ENCODE measurements at places on chromosomes 7 and 10.

GRCh38 chr10:47311932-47312662 lies 10.2 kb upstream of the GDF2 start:
- no peak for DNase-seq

GRCh38 chr10:61919646-61920215 lies 18.2 kb downstream of the ARID5B start:
- DNase-seq = no peak

GRCh38 chr10:122508021-122508420 lies 46.7 kb downstream of the HTRA1 start:
- DNase-seq = no peak

- no peak for DNase-seq
These were observed 90.5 kb downstream of the CDC14C start for GRCh38 chr7:49014870-49015269.

DNA sequence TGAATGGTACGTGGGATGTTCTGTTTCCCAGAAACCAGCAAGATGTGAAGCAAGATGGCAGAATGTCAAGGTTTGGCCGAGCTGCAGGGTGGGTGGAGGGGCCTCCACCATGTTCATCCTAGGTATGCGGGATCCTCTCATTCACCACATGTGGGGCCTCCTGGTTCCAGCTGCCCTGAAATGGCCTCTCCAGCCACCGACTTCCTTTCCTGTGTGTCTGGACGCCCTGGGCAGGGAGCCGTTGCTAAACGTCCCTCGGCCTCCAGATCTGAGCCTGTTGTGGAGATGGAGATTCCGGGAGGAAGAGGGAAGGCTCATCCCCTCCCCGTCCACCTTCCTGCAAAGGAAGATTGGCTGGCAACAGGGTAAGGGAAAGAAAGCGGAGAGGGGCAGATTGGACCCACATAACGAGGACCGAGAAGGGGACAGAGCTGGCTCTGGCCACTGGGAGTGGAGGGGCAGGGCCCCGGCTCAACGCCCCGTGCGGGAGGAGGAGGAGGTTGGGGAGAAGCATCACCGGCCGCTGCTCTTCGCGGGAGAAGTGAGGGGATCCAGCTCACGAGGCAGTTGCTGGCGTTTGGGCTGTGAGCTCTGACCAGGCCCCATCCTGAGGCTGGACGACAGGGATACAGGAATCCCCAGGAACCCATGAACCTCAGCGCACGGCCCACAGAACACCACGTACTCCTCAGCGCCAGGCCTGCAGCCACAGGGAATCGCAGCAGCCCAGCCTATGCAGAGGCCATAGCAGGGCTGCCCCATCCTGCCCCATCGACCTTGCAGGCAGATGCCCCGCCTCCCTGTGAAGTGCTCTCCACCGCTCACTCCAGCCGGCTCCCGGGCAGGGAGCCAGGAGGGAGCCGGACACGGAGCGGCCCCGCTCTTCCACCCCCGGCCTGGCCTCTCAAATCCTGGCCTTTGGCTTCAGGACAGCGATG lies 98.3 kb downstream of the FOXL3 start:
- DNase-seq = no peak
